ENCODE measurements at places on chromosomes 12 and 14.

GRCh38 chr12:212715-213526 lies 1.0 kb downstream of the SLC6A12 start:
- no peak for DNase-seq

DNA sequence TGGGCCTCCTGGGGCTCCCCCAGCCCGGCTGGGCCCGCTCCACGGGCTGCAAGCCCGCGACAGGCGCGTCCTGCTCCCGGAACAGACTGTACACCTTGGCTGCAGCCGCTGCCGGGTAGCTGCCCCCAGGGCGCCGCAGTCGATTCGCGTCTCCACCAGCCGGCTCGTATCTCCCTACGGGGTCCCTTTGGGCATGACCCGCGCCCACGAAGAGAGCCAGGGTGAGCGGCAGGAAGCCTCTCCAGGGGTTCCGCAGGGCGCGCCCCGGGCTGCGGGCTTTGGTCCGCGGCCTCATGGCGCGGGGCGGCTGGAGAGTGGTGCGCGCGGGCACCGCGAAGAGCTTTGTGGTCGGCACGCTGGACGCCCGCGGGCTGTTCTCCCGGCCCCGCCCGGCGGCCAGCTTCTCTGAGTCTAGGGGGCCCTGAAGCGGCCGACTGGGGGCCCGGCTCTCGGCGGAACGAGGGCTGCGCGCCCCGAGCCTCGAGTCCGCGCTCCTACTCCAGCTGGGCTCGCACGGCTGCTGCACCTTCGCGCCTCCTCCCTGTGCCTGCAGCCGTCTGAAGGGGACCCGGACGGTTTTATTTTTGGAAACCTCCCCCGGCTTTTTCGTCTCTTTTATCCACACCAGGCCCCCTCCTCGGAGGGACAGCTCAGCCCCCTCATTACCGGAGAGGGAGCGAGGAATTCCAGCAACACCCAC lies at the start of gene LTBP2:
Gene LTBP2 (minus strand): TSS at position 588 of the 700 bp plus-strand sequence. CDS start 293 bp downstream, at position 295.
- DNase-seq: no peak

GRCh38 chr14:53894456-53894855 lies 62.2 kb downstream of the BMP4 start:
- no peak for DNase-seq

GRCh38 chr14:34926552-34926951 lies 51.4 kb upstream of the BAZ1A start:
- no peak for DNase-seq

- DNase-seq: no peak
These were observed 452.3 kb downstream of the DIO2 start for GRCh38 chr14:79758985-79759384.

DNA sequence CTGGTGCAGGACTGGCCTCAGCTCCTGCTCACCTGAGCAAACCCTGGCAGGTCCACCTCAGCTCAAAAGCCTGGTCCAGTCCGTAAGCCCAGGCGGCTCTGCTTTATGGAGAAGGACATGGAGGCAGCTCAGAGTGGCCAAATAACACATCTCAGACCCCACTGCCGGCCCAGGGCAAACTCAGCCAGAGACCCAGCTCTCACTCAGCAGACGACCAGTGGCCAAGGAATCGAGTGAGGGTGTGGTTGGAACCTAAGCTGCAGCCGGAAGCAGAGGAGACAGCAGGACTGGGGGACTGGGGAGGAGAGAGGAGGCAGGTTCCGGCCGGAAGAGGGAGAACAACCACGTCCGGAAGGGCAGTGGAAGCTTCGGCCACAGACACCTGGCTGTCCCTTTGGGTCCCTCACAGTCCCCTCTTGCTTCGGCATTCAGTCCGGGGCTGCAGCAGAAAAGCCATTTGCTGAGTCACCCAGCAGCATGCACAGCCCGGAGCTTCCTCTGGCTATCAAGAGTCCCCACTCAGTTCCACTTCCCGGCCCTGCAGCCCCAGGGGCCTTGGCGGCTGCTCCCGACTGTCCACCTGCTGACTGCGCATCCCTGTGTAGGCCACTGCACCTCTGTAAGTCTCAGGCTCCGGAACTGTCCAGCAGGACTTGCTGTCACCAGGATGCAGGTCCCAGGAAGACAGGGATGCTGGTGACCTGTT lies 104.0 kb downstream of the CALM1 start:
- no peak for DNase-seq
